T-helper 1 cell treated with Interleukin-12 subunit alpha and Interleukin-12 subunit beta and Interleukin-4 antibody, amounts not matched to agents 30 ng/mL and 1 ng/mL, for 36 hours (primary cell): ENCODE measurements at places on chromosomes 3 and 15. TPM values are rescaled to one million over a fixed set of nuclear protein-coding genes. Genes with fewer than 3 reads are reported as not detected.

The CTSH gene
- total RNA-seq: 85.0 and 85.8 TPM in 2 replicates

The PCLAF gene
- total RNA-seq: 68.1 and 69.5 TPM in 2 replicates

The EXD1 gene
- total RNA-seq: not detected in 2 replicates

The HHLA2 gene
- 3.3 and 3.4 TPM in 2 replicates for total RNA-seq

The GCHFR gene
- 28.4 and 29.1 TPM in 2 replicates for total RNA-seq

The FAM43A gene
- total RNA-seq: 2.9 and 3.3 TPM in 2 replicates

The FBXL22 gene
- 0.47 and 1.1 TPM in 2 replicates for total RNA-seq

The ABI3BP gene
- total RNA-seq: not detected in 2 replicates

The GHRL gene
- total RNA-seq: 3.2 and 6.9 TPM in 2 replicates

The ATP13A5 gene
- not detected in 2 replicates for total RNA-seq

The TMEM108 gene
- total RNA-seq: not detected in 2 replicates

The PDCD10 gene
- total RNA-seq: 67.6 and 69.5 TPM in 2 replicates

The MTHFS gene
- total RNA-seq: 30.5 and 34.1 TPM in 2 replicates

The C2CD4A gene
- total RNA-seq: not detected in 2 replicates

The SELENOT gene
- total RNA-seq: 131 TPM in 2 replicates

The FBXL2 gene
- not detected in 2 replicates for total RNA-seq

The RARRES1 gene
- not detected in 2 replicates for total RNA-seq
